GM23248 (cell line): ENCODE measurements at places on chromosomes 7 and 10.

DNA sequence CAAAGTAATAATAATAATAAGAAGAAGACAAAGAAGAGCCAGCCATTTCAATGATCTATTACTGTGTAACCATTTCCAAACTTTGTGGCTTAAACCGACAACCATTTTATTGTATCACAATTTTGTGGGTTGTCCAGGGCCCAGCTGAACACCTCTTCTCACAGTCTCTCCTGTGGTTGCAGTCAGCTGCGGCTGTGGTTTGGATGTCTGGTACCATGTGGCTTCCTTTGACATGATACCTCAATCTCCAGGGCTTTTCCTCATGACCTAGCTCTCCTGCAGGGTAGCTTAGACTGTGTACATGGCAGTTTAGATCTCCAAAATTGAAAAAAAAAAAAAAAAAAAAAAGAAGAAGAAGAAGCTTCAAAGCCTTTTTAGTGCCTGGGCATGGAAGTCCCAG, 72.6 kb upstream of the NFKB2 start:
- DNase-seq, result no peak

- peak; percentile 89 for DNase-seq
These were observed 25.8 kb upstream of the PPP2R2D start for GRCh38 chr10:131874991-131875451.

DNA sequence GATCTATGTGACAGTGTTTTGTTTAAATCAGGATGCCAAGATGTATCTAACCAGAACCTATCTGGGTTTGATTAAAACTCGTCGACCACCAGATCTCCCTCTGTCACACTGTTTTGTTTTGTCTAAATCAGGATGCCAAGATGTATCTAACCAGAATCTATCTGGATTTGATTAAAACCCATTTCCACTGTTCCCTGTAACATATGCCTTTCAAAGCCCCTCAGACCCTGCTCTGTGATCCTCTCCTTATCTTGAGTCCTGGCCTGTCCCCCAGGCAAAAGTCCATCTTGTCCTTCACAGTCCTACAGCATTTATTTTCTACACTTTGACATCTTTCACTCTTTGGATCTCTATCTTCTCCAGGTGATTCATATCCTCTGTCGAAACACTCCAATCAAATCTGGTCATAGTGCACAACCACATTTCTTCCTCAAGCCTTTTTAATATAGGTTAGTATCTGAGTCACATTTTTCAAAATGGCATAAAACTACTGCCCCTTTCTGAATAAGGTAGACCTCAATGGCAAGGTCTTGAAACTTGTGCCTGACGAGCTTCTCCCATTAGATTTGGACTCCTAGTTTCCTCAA, 32.5 kb downstream of the ERLIN1 start:
- DNase-seq, result peak; percentile 5

GRCh38 chr10:45052700-45053099, 52.0 kb downstream of the ZNF22 start:
- no peak for DNase-seq

DNA sequence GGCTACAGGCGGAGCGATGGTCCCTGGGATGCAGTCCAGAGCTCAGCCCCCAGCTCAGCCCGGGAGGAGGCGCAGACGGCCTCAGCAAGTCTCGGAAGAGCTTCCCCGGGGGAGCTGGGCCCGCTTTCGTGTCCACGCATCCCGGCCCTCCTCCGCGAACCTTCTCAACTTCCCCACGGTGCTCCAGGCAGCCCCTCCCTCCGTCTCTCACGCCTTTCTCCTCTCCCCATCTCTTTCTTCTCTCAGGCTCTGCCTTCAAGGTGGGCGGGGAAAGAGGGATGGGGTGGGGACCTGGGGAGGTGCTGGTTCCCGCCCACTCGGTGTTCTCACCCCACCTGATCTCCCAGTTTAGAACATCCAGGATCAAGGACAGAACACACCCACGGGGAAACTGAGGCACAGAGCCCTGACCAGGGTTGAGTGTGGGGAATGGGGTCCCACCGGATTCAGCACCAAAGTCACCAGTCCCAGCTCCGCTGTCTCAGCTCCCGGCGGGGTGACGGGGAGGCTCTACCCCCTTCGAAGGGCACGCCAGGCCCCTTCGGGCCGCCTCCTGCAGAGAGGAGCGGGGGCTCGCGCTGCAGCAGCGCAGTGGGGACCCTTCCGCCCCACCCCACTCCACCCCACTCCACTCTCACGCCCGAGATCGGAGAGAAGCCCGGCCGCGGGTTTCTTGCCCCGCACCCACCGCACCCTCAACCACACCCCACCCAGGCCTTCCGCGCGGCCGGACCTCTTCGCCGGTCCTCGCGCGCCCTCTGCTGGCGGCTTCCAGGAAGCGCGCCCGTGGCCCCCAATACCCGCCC, 18.2 kb downstream of the POLL start:
- peak; percentile 85 for DNase-seq

DNA sequence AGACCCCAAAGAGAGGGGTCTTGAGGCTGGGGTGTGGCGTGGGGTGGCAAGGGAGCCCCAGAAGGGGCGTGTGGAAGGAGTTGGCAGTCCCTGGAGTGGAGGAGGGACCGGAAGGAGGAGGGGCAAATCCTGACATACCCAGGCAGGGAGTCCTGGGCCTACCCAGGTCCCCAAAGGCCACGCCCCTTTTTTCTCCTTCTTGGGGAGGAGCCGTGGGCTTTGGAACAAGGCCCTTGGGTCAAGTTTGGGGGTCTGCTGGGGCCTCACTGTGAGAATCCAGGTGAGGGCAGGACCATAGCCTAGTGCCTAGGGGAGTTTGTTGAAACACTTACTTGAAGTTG, 1.2 kb upstream of the SMARCD3 start:
- peak; percentile 75 for DNase-seq

- DNase-seq, result no peak
These were observed 24.7 kb downstream of the GOLGA7B start for GRCh38 chr10:97874332-97874731.

- no peak for DNase-seq
These were observed 23.9 kb upstream of the AP5Z1 start for GRCh38 chr7:4751398-4751947.

- peak; percentile 87 for DNase-seq
These were observed 45.5 kb upstream of the CYTH3 start for GRCh38 chr7:6317797-6318438.

DNA sequence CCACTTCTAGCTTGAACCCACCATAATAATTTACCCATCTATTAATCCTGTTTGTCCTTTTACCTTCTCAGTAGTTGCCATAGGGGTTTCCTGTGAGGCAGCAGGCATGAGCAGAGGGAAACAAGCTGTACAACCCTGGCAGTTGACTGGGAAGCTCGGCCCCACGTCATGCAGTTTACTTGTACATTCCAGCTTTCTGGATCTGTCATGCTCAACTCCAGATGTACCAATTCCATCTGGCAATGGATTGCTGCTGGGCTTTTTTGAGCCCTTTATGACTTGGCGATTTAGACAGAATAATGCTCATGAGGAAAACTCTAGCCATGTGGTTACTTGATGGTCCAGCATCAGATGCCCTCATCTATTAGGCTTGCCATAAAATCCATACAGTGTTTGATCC, 112.5 kb downstream of the GNAI1 start:
- peak; percentile 34 for DNase-seq

- DNase-seq, result no peak
These were observed 45.8 kb downstream of the EEPD1 start for GRCh38 chr7:36198854-36199266.

DNA sequence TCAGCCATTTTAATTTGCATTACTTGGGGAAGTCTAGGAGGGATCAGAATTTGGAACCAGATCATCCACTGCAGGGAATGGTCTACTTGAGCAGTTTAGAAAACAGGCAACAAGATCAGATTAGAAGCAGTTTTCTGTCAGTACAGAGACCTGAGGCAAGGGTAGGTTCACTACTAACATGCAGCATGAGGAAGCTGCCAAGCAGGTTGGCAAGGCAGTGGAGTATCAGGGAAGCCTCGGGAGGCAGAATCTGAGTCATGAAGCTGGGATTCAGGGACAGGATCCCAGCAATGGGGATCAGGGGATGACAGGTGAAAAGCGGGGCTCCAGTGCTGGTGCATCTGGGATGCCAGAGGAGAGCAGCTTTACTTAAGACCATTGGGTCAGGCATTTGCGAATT, 28.1 kb downstream of the ENO4 start:
- DNase-seq, result no peak

DNA sequence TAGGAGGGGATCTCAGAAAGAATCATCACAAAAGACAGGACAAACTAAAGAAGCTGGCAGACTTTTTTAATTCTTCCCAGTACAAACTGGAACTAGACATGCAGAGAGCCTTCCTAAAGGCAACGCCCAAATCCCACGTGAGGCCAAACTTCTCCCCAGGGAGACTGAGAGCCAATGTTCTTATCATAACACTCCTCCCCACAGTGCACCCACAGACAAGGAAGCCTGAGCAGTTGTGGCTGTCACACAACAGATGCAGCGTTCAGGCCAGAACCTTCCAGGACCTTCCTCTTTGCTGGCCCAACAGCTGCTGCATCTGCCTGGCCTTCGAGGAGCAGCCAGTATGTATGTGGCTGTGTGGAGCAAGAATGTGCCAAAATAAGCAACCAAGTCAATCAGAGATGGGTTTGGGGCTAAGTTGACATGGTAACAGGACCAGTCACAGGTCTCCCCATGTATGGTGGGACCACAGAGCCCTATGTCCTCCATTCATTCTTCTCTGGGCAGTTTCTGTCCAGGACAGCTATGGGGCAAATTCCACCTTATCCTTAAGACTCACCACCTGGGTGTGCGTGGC, 34.9 kb downstream of the SRPK2 start:
- DNase-seq, result peak; percentile 72

DNA sequence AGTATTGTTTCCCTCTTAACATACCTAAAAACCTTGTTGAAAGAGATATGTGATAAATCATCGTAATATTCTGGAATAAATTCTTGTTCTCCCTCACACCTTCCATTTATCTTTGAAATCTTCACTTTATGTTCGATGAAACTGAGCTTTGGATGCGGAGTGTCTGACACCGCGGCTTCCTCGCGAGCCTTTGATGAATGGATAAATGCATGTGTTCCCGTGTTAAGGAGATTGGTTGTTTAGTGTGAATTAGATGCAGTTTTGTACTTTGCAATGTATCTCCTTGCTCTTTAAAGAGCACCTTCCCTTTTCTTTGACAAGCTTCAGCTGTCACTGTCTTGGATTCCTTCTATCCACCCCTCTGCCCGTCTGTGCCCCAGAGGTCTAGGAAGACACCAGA, 138.1 kb downstream of the DOCK1 start:
- no peak for DNase-seq

DNA sequence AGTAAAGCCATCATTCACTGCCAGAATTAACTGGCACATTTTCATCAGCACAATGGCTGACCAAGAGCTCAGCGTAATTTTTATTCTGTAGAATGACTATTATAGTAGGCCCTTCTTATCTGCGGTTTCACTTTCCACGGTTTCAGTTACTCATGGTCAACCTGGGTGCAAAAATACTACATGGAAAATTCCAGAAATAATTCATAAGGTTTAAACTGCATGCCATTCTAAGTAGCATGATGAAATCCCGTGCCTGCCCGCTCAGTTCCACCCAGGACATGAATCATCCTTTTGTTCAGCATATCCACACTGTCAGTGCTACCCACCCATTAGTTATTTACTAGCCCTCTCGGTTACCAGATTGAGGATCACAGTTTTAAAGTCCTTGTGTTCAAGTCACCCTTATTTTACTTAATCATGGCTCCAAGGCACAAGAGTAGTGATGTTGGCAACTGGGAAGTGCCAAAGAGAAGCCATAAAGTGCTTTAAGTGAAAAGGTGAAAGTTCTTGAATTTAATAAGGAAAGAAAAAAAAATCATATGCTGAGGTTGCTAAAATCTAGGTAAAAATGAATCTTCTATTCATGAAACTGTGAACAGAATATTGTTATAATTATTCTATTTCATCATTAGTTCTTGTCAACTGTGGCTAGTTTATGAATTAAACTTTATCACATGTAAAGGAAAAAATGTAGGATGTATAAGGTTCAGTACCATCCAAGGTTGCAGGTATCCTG, 204.9 kb downstream of the DOCK4 start:
- peak; percentile 81 for DNase-seq

DNA sequence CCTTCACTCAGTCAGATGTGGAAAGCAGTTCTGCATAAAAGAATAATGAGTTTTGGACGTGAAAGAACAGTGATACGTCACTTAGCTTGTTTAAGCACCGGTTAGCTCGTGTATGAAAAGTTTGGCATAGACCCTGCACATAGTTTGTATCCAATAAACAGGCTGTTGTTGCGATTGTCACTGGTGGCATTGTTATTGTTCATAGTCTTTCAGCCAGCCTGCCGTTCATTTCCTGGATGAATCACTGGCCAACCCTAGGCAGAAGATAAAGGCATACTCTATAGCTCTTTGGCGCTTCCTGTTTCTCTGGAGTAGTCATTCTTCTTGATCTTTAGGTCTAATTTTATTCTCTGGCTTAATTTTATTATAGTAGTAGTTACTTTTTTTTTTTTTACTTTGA, 57.8 kb upstream of the ANKRD30A start:
- DNase-seq, result no peak

GRCh38 chr7:43212921-43213320, 100.5 kb downstream of the HECW1 start:
- no peak for DNase-seq
